ENCODE measurements at places on chromosomes 4 and X.
A peak's percentile ranks its signal among the peaks of the same experiment; 100 is the strongest.

DNA sequence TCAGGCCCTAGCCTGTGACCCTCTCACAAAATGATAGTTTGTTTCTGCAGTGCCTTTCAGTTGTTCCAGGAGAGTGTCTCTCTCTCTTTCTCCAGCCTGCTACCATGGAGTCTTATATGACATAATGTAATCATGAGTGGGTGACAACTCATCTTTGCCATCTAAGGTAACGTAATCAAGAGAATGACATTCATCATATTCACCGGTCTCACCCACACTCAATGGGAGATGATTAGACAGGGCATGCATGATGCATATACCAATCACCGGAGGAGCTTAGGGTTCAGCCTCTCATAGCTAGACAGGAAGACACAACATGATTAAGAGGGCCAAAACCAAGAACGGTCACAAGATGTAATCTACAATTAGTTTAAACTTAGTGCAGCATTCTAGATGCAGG lies 97.1 kb upstream of the FAM9B start:
- no peak for DNase-seq

GRCh38 chrX:45295259-45295986 lies 94.7 kb upstream of the DIPK2B start:
- peak; percentile 54 for DNase-seq

- no peak for DNase-seq
Measured at GRCh38 chr4:140427919-140428471, 547 bp upstream of the CLGN start.

DNA sequence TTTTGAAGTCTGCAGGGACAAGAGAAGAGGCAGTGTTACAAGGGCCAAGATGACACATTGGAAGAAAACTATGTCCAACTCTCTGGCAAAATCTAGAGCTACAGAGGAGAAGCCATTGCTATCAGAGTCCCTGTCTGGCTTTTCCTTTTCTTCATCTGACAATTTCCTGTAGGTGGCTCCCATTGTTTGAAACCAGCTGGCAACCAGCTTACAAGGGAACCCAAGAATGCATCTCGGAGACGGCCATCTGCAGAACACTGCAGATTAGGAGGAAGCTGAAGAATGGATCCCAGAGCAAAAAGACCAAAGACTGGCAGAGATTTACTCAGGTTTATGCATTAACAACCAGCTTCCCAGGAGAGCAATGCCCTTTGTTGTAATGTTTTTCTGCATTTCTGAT lies 216.2 kb upstream of the CTSO start:
- no peak for DNase-seq

- DNase-seq = no peak
Measured at GRCh38 chr4:152862608-152863007, 73.5 kb upstream of the FHDC1 start.

- no peak for DNase-seq
Measured at GRCh38 chr4:7384003-7384928, 50.5 kb downstream of the PSAPL1 start.

DNA sequence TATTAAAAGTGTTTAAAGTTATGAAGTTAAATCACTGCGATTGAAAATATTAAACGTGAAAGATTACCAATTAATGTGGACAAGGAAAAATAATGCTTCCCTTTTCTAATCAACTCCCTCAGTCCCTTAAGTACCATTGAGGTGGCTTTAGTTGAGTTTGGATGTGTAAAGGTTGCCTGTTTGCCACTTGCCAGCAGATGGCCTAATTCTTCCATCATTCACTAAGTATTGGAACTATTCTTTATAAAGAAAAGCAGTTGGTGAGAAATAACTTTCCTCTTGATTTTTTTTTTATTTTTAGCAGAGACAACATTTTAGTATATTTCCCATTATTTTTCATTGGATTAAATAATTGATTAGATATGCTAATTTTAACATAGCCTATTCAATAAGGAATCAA lies 295.9 kb upstream of the TACR3 start:
- no peak for DNase-seq

GRCh38 chrX:149286940-149287349 lies 218.2 kb downstream of the IDS start:
- peak; percentile 42 for DNase-seq

- no peak for DNase-seq
Measured at GRCh38 chr4:101355246-101355645, 7.9 kb upstream of the PPP3CA start.

DNA sequence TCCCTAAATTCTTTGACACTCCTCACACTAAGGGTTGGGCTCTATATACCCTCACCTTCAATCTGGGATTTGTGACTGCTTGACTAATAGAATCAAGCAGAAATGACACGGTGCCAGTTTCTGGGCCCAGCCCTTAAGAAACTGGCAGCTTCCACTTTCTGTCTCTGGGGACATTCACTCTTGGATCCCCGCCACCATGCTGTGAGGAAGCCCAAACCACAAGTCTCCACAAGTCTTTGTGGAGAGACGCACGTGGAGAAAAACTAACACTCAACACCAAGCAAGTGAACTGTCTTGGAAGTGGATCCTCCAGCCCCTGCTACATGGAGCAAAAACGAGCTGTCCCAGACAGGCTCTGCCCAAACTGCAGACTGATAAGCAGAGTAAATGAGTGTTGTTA lies 1.1 kb upstream of the EDNRA start:
- DNase-seq = no peak

DNA sequence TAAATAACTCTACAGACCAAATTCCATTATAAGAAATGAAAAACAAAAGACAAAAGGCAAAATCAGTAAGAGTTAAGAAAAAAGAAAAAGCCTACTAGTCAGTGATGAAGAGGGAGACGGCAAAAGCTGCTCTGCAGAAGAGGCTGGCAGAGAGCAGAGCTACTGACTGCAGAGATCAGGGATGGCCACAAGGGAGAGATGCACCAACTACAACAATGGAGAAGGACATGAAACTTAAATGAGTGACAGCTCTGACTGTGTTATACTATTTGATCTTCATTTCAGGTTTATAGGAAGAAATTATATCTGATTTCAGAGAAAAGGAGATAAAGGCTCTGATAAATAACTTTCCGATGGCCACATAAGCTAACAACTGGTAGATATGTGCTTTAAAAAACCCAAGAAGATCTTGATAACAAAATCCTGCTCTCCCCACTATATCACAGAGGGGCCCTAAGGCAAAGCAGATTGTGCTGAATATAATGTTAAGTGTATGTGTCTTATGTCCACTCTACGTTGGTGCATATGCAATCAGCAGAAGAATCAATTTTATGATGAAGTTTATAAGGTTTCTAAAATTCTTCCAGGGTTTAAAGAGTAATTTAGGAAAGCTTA lies 58.4 kb upstream of the COX18 start:
- DNase-seq = no peak
